Activated naive CD8-positive, alpha-beta T cell treated with anti-CD3 and anti-CD28 coated beads, Interleukin-2, amount 10 ng/mL, durations not matched to agents 7 days and 5 days (primary cell): ENCODE measurements at places on chromosomes 3 and 15.

DNA sequence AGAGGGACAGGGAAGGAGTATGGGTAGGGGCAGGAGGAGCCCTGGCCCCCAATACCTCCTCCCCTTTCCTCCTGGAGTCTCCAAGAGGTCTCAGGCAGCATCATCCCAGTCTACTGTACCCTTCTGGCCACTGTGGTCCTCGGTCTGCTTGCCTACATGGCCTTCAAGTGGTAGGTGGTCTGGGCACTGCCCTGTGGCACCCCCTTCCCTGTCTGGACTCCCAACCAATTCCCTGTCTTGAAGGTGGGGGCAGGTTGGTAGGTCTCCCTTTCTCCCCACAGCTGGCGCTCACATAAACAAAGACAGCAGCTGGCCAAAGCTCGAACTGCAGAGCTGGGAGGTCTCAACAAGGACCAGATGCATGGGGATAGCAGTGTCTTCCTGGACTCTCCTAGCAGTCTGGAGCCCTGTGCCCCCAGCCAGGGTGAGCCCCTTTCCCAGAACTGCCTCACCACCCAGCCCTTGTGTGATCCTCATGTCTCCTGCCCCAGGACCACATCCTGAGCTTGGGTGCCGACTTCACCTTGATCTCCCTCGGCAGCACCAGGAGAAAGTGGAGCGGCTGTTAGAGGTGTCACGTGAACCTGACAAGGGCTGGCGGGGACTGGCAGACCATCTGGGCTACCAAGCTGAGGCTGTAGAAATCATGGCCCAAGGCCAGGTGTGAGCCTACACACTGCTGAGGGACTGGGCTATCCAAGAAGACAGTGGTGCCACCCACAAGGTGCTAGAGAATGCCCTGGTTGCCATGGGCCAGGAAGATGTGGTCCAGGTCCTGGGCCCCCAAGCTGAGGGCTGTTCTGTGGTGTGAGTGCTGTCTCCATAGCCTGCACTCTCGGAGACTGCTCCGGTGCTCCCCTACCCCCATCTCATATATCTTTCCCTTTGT, 33.1 kb downstream of the NBEAL2 start:
- DNase-seq: peak; percentile 31

DNA sequence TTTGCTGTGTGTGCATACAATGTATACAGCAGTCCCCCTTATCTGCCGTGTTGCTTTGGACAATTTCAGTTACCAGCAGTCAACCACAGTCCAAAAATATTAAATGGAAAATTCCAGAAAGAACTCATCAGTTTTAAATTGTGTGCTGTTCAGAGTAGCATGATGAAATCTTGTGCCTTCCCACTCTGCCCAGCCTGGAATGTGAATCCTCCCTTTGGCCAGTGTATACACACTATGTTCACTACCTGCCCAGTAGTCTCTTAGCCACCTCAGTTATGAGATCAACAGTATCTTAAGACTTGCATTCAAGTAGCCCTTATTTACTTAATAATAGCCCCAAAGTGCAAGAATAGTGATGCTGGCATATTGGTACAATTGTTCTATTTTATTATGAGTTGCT, 133.6 kb upstream of the ABHD17C start:
- no peak for DNase-seq

DNA sequence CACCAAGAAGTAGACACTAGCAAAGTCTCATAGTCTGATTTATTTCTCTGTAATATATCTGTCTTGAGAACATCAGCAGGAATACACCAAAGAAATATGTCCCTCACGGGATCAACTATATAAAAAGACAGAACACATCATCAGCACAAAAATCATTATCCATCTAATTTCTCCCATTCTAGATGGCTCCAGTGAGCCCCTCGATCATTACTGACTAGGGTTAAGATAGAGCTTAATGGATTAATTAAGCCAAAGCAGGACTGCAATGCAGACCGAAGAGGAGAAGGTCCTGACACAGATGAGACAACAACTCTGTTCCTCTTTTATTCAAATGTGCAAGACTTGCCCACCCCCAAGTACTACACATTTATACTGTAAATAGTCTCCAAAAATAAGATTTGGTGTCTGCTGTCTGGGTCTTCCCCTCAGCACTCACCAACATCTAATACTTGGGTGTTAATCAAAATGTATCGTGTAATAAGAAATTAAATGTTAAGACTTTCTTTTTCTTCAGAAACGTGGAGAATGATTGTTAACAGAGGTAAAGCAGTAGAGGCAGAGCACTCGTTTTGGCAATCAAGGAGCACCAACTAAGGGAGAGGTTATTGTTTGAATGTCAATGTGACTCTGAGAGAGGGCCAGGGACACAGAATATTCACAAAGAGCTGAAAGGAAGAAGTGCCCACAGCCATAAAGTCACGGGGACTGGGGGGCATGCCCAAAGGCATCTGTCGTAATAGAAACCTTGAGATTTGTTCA, 133.6 kb downstream of the TIGIT start:
- DNase-seq: no peak

DNA sequence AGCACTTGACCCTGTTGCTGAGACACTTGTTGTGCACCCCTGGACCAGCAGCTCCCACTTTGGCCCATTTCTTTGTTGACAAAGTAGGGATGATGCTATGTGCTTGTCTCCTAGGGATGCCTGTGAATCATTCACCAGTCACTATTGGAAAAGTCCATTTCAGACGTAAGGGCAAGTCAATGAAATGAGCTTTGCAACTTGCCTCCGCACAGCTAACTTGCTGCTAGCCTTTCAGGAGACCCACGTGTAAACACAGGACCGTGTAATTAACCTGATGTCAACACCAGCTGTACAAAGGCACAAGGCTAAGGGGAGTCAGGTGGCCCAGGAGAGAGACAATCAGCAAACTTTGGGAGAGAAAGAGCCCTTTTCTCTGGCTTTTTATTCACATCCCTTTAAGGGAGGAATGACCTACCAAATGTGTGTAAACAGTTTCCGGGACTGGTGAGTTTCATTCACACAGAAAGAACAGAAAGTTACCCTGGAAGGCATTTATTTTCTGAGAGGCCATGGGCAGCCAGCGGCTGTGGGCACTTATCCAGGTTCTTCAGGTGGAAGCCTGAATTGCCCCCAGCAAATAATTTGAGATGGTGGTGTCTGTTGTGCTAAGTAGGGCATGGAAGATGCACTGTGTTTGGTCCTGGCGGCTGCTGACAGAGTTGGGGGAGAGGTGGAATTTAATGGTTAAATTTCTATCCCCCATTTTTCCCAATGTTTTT, 54.0 kb downstream of the TIPARP start:
- no peak for DNase-seq

- no peak for DNase-seq
Observed at GRCh38 chr15:67373971-67374370, 119.4 kb downstream of the IQCH start.

DNA sequence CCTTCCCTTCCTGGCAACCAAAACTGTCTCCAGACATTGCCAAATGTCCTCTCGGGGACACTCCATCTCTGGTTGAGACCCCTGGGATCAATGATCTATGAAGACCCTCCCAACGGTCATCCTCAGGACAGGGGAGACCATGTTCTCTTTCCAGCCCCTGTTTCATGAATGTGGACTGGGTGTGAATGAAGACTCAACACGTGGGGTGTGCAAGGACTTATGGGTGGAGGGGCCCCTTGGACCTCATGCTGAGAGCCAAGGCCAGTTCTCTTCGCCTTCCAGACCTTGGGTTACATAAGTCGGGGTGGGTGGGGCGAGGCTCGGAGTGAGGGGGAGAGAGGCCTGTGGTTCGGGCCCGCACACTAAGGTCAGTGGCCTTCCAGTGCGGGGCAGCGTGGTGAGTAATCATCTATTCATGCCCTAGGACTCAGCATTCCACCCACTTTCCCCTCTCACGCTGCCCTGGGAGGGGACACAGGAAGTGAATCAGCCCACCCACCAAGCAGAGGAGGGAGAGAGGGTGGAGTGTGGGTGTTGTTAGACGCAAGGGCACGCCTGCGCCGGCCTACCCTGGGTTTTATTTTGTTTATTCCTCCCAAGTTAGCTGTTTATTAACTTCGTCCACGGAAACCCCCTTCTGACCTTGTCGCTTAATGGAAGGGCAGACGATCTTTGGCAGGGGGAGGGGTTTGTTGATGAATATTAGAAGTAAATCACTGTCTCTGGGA, 6.7 kb downstream of the PAQR5 start:
- no peak for DNase-seq

DNA sequence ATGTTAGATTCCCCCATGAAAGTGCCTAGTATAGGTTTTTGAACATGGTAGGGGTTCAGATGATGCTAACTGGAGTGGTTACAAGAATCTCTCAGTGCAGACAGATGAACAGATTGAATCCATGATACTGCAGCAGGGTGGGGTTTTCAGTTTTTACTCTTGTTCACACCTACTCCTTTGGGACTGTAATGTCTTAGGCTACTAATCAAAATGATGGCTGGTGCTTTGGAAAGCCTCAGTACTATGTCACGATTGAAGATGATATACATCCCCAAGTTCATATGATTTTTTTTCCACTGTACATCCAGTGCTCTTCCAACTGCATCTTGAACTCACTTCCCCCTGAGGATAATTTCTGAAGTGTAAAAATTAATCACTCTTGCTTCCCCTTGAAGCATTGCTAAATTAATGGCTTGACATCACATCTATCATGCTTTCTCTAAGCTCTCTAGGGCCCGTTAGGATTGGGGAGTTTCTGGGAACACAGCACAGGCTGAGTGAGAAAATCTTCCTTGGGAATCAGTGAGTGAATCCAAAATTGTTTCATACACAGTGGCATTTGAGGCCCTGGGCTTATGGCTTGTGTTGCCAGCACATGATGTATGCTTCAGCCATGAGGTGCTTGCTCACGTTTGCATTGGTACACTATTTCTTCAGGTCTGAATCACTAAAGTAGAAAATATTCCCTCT, 115.0 kb upstream of the TPRG1 start:
- no peak for DNase-seq

GRCh38 chr3:16439163-16439847, 74.2 kb downstream of the RFTN1 start:
- DNase-seq: no peak

GRCh38 chr3:40518067-40518466, 6.7 kb upstream of the ZNF621 start:
- no peak for DNase-seq

DNA sequence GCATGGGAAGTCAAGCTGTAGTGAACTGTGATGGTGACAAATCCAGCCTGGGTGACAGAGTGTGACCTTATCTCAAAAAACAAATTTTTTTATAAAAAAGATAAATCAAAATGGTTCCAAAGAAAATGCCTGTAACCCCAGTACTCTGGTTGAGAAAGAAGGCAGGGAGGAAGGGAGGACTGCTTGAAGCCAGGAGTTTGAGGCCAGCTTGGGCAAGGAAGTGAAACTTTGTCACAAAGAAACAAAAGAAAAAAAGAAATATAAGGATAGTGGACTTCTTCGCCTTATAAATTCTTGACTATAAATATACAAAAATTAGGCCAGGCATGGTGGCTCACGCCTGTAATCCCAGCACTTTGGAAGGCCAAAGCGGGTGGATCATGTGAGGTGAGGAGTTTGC, 34.1 kb downstream of the SMARCC1 start:
- DNase-seq: no peak
